ENCODE measurements at places on chromosomes 13 and 19.

DNA sequence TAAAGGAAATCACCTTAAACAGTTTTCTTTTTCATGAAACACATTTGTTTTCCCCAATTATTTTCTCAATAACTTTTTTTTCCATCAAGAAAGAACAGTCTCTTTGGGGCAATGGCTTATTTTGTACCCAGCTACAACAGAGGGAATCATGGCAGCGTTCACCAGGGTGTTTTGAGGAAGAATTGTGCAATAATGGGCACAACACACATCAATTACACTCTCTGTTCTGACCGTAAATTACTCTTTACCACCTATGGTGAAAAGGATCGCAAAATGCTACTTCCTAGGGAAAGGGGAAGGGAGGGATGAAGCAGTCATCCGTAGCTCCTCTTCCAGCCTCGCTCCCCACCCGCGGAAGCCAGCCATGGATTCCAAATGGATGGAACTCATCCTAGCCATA lies 38.6 kb downstream of the TMTC4 start:
- DNase-seq, result no peak

GRCh38 chr13:97809576-97809975 lies 143.9 kb upstream of the IPO5 start:
- no peak for DNase-seq

DNA sequence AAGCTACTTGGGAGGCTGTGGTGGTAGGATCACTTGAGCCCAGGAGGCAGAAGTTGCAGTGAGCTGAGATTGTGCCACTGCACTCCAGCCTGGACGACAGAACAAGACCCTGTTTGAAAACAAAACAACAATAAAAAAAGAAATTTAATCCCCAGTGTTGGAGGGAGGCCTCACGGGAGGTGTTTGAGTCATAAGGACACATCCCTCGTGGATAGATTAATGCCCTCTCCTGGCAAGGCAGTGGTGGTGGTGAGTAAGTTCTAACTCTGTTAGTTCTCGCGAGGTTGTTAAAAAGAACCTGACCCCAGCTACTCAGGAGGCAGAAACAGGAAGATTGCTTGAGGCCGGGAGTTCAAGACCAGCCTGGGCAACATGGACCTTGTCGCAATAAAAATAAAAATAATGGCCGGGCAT lies 27.6 kb upstream of the SIN3B start:
- DNase-seq, result no peak

DNA sequence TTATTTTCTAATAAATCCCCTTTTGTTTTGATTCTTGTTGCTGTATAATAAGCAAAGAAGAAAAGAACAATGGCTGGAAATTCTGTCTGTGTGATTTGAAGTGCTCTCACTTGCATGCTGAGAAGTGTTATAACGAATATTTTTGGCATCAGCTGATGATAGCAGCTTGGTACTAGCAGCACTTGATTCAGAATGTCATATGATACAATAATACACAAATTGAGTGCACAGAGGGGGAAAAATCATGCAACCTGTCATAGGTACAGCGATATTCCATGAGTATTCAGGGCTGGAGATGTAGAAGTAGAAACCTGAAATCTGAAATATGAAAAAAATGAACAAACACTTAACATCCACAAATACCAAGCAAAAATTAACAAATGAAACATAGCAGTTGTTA lies 108.1 kb downstream of the FGF14 start:
- DNase-seq, result no peak

- DNase-seq, result no peak
These were observed 75.3 kb upstream of the POMP start for GRCh38 chr13:28583651-28584091.

DNA sequence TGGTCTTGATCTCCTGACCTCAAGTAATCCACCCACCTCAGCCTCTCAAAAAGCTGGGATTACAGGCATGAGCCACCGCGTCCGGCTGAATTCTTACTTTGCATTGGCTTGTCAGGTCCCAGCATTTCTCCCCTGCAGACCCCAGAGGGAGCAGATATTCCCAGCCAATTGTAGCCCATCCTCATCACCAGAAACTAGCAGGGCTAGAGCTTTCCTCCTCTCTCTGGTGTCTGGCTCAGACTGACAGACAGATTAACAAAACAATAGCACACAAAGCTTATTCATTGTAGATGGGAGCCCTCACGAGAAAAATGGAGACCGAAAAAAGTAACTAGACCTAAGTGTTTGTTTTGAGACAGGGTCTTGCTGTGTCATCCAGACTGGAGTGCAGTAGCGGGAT lies 7.5 kb upstream of the MPV17L2 start:
- no peak for DNase-seq

- no peak for DNase-seq
These were observed 1.5 kb upstream of the RGCC start for GRCh38 chr13:41455725-41456419.

GRCh38 chr19:19385896-19386869 lies 19.3 kb upstream of the GATAD2A start:
- DNase-seq, result no peak

All from upper lobe of right lung (tissue), 1 donor.